ENCODE measurements at places on chromosomes 11 and 22.

GRCh38 chr11:113626736-113627135, 79.4 kb downstream of the TMPRSS5 start:
- ATAC-seq: no peak

GRCh38 chr11:65625628-65626342, 10.2 kb downstream of the PCNX3 start:
- ATAC-seq: peak; percentile 88

DNA sequence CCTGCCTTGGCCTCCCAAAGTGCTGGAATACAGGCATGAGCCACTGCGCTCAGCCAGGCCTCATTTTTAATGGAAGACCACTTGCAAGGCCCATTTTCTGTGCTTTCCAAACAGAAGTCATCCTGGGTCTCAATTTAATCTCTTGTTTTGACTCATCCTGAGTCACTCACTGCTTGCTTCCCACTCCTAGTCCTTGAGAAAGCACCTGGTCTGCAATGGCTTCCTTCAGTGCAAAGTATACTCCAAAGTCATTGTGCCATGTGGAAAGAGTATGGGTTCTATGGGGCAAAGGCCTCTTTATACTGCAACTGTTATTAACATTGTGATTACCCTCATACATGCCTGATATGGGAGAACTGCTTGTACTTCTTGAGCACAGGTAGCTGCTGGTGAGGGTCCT, 18.3 kb upstream of the SLC5A1 start:
- ATAC-seq: peak; percentile 44

GRCh38 chr11:82233201-82233600, 500.5 kb downstream of the FAM181B start:
- no peak for ATAC-seq

- ATAC-seq: no peak
These were observed 265.3 kb upstream of the ANO5 start for GRCh38 chr11:21927628-21928027.

Measured in activated T-helper 17 cell treated with anti-CD3 and anti-CD28 coated beads, Interleukin-2, amount 50 U/mL, for 72 hours (primary cell).